Naive thymus-derived CD4-positive, alpha-beta T cell (primary cell): ENCODE measurements at places on chromosomes 1 and 21.

GRCh38 chr1:23592209-23592892 lies 33.0 kb upstream of the ID3 start:
- DNase-seq: no peak

DNA sequence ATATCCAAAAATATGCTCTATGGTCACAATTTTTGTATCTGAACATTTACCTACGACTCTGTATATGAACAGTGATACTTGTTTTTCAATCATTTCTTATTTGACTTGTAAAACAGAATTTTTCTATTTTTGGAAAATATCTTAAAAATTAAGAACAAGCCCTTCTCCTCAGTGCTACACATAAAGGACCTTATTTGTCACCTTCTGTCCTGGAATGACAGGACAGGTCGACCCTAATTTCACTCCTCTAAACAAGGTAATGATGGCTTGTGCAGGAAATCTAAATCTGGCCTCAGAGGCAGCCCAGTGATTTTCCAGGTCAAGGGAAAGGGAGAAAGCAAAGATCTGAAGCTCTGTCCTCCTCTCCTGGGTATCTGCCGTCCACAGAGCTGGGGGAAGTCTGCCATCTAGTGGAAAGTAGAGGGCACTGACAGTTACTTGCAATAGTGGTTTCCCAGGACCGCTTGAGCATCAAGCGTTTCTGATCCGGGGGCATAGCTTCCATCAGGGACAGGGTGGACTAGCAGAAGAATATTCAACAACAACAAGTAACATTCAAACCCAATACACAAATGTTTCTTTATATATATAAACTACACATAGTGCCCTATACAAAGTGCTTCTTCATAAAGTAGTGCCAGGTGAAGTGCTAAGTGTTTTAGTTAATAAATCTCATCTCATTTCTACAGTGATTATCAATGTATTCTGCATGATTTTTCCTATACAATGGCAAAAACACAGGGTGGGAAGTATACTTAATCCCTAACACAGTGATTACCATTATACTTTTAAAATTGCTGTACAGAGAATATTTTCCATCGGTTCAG lies 74.6 kb downstream of the SLC25A24 start:
- DNase-seq: peak; percentile 67

DNA sequence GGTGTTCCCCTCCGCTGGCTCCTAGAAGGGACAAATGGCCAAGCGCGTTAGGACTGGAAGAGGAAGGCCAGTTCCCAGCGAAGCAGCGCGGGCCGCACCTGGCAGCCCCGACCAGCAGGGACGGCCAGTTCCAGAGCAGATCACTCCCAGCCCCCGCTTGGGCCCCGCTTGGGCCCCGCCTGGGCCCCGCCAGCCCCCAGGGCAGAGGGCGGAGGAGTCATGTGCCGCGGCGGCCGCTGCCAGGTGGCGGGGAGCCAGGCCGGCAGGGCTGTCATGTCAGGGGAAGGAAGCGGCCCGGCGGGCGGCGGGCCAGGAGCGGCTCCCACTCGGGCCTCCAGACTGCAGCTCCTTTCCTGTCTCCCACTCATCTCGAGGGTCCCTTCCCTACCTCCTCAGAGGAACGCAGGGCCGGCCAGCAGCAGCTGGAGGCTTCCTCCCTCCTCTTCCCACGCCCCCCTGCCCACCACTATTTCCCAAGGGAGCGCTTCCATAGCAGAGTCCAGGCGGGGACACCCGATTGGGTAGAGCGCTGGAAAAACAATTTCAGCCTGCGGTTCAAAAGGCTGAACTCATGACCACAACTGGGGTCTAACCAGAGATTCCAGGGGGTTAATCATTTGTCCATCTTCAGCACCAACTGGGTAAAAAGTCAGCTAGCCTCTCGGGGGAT lies 16.5 kb downstream of the ZNF697 start:
- no peak for DNase-seq

DNA sequence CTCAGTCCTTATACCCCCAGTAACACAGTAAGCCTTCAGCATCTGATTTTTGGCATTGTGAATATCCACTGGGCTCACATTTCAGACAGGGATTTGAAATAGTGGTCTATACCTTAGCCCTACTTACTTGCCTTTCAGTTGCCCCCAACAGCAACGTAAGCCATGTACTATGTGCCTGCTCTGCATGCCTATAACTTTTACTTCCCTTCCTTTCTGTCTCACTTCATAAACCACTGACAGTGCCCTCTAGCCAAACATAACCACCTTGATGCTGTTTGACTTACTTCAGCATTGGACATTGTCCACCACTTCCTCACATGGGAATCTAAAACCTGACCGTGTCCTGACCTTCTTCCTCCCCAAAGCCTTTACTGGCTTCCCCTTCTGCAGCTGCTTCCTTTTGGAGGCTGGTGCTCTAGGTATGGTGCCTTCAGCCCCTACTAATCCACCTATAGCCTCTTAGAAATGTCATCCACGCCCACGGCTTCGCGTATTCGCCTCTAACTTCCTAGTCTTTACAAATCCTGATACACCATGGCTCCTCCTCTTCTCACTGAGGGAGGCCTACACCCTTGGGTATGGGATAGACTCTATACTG lies 3.6 kb upstream of the ZNF672 start:
- DNase-seq: no peak

- DNase-seq: no peak
These were observed 84.1 kb upstream of the CCDC190 start for GRCh38 chr1:162944974-162945674.

GRCh38 chr1:9759939-9760338 lies 63.8 kb downstream of the CLSTN1 start:
- DNase-seq: no peak

- no peak for DNase-seq
These were observed 119.6 kb upstream of the ADGRL2 start for GRCh38 chr1:81681114-81681513.

DNA sequence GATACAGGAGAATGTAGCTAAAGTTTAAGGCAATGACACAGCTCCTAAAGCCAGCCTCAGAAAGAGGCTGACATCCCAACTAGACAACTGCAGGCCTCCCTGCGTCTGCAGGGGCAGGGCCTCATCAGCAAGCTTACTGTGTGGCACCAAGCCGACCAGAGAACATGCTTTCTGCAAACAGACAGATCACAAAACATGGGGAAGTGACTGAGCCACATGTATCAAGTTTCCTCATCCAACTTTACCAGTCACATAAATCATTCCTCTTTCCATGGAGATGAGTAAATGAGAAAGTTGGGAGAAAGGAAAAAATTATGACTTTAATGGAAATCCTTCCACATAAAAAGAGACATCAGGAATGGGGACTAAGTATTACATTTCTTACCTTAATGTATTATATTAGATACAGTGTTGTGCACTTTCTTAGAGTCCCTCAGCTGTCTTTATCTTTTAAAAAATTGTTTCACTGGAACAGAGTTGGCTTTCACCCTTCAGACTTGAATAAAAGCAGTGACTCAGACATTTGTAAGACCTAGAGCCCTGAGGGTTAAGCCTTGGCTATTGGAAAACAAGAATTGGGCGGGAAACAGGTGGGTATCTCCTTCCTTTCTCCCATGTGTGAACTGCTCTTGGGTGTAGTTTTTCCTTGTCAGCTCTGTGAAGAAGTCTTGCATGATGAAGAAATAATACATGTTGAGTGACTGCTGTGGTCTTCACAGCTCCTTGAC lies 305.7 kb upstream of the SNX7 start:
- no peak for DNase-seq

GRCh38 chr1:14929547-14930246 lies 223.8 kb upstream of the TMEM51 start:
- no peak for DNase-seq

DNA sequence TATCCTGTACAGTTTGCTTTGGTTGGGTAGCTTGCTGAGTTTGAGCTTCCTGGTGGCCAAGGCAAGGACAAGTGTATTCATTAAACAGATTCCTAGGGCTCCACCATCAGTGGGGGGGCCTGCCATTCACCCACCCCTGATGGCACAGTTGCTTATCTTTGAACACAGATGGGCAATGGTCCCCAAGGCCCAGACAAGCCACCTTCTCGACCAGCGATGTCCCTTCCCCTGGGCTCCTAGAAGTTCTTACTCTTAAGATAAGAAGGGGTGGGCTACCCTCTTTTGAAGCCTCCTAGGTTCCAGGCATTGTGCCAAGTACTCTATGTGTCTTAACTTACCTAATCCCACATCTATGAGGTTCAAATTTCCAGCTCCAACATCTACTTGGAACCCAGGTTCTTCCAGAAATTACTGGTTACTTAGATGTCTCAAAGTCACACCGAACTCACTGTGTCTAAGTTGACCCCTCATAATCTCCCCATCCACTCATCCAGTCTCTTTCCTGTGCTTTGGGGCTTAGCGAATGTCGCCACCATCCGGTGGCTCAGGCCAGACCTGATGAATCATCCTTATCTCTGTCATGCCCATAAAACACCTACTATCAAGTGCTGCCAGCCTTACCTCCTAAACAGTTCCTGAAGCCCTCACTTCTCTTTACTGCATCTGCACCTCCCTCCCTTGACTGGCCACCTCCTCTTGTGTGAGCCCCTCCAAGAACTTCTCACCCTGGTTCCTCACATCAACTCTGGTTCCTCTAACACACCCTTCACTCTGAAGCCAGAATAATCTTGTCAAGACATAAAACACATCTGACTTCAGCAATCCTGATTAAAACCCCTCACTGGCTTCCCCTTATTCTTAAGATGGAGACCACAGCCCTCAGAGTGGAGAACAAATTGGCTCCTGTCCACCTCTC lies 50.1 kb downstream of the KLHDC7A start:
- DNase-seq: no peak

- peak; percentile 8 for DNase-seq
These were observed 24.4 kb downstream of the VASH2 start for GRCh38 chr1:212974711-212975110.

DNA sequence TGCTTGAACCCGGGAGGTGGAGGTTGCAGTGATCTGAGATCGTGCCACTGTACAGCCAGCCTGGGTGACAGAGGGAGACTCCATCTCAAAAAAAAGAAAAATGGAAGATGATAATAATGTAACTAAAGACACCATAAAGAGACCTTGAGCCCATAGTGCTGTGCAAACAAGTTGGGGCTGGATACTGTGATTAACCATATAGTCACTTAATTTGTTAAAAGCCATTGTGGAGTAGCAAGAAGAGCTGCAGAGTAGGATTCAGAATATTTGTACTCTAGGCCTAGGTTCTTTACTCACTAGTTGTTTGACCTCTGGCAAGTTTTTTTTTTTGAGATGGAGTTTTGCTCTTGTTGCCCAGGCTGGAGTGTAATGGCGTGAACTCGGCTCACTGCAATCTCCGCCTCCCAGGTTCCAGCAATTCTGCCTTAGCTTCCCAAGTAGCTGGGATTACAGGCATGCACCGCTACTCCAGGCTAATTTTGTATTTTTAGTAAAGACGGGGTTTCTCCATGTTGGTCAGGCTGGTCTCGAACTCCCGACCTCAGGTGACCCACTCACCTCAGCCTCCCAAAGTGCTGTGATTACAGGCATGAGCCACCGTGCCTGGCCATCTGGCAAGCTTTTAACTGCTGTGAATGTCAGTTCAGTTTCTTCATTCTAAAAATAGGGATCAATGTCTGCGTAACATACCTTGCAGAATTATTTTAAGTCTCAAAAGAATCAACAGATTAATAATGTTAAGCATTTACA lies 12.8 kb downstream of the CAP1 start:
- no peak for DNase-seq

GRCh38 chr21:39046236-39046916 lies 136.9 kb downstream of the PSMG1 start:
- DNase-seq: no peak

DNA sequence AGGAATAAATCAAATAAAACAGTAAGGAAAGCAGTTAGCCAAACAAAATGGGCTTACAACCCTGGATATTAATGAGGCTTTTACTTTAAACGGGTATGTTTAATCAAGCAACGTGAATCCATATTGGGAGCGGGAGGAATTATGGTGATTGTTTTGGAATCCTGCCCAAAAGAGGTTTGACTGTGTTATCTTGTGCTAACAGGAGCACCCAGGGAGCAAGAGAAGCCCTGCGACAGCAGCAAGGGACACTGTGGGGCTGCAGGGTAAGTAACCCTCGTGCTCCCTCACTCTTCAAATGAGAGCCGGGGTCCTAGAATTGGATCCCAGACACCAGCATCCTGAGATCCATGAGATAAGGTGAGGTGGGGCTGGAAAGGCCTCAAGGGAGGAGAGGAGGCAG lies 72.6 kb upstream of the PGBD5 start:
- no peak for DNase-seq
